ENCODE measurements at places on chromosomes 2 and 18. TPM values are rescaled to one million over a fixed set of nuclear protein-coding genes. Genes with fewer than 3 reads are reported as not detected.
A peak's percentile ranks its signal among the peaks of the same experiment; 100 is the strongest.

DNA sequence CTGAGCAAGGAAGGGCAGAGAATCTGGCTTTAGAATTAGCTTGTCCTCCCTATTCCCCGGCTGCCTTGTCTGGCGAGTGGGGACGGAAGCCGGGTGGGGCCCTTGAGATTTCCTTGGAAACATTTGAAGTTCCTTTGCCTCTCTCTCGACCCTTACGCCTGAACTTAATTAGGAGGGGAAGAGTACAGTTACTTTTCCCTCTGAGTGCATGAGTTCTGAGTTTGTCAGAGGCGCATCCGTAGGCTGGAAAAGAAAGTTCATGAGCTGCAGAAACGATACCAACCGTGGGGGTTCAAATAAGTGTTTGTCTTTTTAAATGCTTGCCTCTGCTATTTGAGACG is 468 bp downstream of the PIKFYVE start:
- DNase-seq = no peak

SPDYA gene
- 2.5 TPM for total RNA-seq

MEP1B gene
- not detected for total RNA-seq

SLC1A4 gene
- 32.4 TPM for total RNA-seq

DNA sequence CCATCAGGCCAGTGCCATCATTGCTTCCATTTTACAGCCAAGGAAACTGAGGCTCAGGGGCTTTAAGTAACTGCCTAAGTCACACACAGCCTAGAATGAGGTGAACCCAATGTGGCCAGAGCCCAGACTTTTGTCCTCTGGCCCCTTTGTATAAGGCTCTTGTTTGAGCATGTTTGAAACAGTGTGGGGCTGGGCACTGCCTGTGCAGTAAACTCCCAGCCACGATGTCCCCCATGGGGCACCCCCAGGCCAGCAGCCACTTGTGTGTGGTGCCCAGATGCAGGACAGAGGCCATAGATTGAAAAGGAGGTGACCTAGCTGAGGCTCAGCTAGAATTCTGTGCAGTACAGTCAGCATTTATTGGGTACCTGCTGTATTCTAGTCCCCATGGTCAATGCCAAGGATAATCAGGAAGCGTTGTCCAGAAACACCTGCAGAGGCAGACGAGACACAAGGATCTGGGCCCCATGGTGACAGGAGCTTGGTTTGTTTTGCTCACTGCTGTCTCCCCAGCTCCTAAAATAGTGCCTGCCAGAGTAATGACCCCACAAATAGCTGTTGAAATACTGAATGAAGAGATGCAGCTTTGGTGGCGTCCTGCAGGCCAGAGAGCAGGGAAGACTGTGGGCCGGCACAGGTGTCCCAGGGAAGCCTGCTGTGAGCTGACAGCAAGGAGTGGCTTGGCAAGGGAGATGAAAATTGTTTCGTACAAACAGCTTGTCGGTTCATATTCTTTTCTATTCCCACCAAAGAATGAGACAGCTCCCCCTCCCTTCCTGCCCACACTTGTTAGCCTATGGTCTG is 160.7 kb downstream of the LDLRAD4 start:
- peak; percentile 40 for DNase-seq

FASTKD2 gene
- 38.8 TPM for total RNA-seq

CD302 gene
- 25.2 TPM for total RNA-seq

CAPN14 gene
- total RNA-seq = 0.62 TPM

EFEMP1 gene
- total RNA-seq = 81.2 TPM

GRCh38 chr18:63848159-63848558 is 39.3 kb upstream of the SERPINB2 start:
- DNase-seq = no peak

DNA sequence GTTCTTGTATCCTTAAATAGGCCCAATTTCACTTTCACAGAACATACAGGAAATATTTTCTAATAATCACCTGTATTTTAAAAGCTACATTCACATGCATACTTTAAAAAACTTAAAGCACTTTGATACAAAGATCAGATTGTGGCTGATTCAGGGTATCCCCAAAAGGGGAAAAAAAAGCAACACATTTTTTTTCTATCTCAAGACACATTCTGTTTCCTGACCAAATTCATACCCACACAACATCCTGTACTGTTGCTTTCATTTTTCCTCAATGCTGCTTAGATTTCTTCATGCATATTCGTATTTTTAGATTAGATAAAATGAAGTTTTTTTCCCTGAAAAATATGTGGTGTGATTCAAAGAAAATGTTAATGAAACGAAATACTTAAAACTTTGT is 122.5 kb downstream of the TMEFF2 start:
- no peak for DNase-seq

GRCh38 chr2:202687276-202687675 is 52.5 kb downstream of the FAM117B start:
- DNase-seq = no peak

DNA sequence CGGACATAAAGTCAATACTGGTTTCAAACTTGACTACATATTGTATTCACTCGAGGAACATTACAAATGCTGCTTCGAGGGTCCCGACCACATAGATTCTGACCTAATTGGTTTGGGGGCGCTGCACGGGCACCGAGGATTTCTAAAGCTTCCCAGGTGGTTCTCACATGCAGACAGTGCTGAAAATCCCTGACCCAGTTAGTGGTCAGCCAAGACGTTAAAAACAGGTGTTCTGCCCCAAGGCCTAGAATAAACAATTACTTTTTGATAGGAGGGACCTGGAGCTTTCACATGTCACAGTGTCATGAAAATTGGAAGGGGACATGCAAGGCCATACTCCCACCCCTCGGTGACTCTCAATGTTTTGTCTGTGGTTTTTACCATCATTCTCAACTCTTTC is 368.9 kb downstream of the RNF144A start:
- no peak for DNase-seq

CRYGD gene
- total RNA-seq = not detected

DNA sequence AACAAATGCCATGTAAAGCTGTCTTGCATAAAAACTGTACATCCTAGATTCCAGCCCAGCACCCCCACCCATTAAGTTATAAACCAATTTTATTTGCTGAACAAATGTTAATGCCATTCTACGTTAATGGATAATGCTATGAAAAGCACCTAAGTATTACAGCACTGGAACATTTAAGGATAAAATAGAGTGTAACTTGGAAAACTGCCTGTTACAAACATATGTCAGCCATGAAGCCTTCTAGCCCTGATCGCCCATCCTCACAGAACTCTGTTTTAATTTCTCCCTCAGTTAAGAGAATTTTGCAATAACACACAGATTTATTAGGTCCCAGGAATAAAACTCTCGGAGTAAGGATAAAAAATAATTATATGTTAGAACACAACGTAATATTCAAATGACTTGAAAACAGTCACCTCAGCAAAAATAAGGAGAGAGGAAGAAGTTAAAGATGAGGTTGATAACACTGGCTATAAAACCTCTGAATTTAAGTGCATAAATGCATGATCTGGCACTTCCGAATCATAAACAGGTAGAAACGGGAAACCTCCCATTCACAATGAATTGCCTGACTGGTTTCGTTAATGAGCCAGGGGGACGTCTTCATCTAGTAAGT is 308.7 kb downstream of the AFF3 start:
- no peak for DNase-seq

- peak; percentile 66 for DNase-seq
Measured at GRCh38 chr2:202035089-202035940, 1.7 kb downstream of the FZD7 start.

- DNase-seq = no peak
Measured at GRCh38 chr18:59423259-59423658, 64.2 kb upstream of the LMAN1 start.

ARHGEF33 gene
- 0.68 TPM for total RNA-seq

GRCh38 chr2:36459725-36460137 is 104.2 kb downstream of the CRIM1 start:
- no peak for DNase-seq

SLC35G4 gene
- not detected for total RNA-seq

KCNF1 gene
- 0.60 TPM for total RNA-seq

DNA sequence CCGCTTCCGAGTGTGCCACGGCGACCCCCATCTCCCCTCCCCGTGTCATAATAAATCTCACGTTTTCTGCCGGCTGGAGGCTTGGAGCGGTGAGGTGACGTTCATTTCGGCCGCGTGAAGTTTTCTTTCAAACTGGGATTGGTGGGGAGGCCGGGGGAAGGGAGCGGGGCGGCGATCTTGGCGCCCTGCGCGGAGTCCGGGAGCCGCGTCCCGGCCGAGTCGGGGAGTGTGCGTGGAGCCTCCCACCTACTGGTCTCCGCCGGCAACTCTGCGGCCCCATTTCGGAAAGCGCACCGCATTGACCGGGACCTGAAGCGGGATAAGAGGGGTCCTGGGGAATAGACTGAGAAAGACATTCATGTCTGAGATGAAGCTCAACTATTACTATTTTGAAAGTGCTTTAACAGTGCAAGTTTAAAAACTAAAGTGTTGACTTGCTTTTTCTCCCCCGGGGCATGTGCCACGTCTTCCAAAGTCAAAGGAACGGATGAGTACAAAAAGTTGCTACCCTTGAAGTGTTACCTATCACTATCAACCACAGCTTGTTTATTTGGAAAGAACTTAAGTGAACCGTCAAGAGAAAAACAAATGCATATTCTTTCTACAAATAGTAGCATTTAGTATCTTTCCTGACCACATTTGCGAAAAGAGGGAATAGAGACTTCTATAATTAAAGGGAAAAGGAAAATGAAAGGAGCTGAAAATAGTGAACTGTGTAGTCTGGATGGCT is 818 bp upstream of the IKZF2 start:
- peak; percentile 67 for DNase-seq

DNA sequence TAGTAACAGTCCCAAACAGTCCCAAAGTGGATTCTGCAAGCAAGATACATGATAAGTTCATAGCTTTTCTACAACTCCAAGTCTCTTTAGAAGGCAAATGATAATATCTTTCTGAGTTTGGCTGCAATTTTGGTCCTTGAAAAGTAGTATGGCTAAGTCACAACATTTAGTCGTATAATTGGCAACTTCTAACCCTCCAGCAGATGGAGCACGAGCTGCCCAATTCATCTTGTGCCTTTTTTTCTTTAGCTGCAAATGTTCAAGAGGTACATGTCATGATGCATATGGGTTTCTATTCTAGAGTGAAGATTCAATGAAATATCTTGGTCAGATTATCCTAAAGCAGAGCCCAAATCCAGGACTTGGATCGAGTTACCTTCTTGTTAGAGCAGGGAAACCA is 127.0 kb upstream of the KLHL14 start:
- no peak for DNase-seq
